Stimulated activated CD4-positive, alpha-beta T cell treated with anti-CD3 and anti-CD28 coated beads, Interleukin-2, amount 100 ng/mL, for 24 hours (primary cell): ENCODE measurements at places on chromosomes 7 and 10.
A peak's percentile ranks its signal among the peaks of the same experiment; 100 is the strongest.

DNA sequence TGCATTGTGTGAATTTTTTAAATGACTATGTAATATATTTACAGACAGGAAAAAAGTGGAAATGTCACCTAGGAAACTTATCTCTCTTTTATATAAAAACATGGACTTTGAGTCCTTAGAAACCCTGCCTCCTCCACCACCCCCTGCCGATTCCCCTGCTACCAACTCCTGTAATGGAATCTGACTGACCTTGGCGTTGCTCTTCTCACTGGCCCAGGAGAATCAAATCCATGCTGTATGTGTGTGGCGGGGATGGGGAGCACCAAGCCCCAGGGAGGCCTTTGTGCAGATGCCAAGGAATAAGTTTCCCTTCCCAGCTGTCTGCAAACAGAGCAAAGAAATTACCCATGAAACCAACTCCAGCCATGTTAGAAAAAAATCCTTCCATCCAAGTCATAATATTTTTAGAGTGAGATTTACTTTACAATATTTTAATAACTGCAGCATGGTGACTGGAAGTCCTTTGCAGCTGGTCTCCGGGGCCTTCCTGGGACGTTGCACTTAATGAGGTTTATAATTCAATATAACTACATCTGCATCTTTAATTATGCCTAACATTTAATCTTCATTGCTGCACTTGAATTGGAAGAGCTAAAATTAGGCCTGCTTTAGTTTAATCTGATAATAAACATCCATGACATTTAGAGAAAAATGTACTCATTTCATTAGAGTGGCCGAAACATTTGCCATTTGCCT is 111.4 kb upstream of the CACUL1 start:
- DNase-seq = no peak

DNA sequence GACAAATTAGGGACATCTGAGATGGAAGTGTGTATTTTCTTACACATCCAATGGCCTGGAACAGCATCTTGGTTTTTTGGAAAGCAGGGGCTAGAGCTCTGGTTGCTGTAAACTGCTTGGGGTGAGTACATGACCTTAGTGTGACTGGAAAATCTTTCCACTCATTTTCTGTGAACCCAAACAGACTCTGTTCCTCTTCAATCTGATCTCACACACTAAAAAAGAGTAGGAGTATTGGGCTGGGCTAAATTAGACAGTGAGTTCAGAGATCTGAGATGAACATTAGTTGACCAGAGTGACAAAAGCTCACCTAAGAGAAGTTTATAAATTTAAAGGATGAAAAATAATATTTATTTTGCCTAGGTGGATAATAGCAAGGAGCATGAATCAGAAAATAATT is 59.2 kb downstream of the OR13A1 start:
- no peak for DNase-seq

DNA sequence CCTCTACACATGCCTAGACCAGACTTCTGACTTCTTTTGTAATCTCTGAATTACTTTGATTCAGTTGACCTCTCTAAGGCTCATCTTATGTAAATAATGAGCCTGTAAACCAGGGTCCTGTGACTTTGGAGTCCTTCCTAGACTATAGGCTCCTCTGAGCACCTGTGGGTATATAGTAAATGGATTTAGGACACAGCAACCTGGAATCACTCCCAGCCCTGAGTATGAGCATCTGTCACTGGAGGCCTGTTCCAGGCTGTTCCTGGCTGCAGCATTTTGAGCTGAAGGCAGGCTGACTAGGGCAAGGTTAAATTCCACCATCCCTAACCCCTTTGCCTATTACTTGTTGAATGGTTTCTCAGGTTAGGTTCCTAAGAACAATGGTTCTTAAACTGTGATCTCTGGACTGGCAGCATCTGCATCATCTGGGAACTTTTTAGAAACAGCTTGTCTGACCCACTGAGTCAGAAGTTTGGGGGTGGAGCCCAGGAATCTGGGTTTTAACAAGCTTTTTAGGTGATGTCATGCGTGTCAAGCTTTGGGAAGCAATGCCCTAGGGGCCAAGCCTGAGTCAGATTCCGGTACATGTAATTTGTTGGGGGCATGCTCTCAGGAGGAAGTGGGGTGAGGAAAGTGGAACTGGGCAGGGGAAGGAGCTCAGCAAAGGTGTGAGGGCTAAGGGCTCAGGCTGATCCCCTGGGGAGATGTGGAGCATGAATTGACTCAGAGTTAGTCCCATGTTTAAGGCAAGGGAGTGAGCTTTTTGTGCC is 28.2 kb downstream of the MINDY4 start:
- DNase-seq = no peak

GRCh38 chr10:71531485-71532446 is 135.0 kb downstream of the CDH23 start:
- peak; percentile 26 for DNase-seq

DNA sequence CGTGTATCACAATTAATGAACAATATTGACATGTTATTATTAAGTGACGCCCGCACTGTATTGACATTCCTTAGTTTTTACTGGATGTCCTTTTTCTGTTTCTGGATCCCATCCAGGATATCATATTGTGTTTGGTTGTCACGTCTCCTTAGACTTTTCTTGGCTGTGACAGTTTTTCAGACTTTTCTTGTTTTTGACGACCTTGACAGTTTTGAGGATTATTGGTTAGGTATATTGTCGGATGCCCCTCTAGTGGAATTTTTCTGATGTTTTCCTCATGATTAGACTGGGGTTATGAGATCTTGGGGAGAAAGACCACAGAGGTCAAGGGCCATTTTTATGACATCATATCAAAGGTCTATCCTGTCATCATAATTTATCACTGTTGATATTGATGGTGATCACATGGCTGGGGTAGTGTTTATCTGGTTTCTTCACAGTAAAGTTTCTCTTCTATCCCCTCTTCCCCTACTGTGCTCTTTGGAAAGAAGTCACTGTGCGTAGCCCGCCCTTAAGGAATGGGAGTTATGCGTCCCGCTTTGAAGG is 11.1 kb downstream of the TAF3 start:
- no peak for DNase-seq

DNA sequence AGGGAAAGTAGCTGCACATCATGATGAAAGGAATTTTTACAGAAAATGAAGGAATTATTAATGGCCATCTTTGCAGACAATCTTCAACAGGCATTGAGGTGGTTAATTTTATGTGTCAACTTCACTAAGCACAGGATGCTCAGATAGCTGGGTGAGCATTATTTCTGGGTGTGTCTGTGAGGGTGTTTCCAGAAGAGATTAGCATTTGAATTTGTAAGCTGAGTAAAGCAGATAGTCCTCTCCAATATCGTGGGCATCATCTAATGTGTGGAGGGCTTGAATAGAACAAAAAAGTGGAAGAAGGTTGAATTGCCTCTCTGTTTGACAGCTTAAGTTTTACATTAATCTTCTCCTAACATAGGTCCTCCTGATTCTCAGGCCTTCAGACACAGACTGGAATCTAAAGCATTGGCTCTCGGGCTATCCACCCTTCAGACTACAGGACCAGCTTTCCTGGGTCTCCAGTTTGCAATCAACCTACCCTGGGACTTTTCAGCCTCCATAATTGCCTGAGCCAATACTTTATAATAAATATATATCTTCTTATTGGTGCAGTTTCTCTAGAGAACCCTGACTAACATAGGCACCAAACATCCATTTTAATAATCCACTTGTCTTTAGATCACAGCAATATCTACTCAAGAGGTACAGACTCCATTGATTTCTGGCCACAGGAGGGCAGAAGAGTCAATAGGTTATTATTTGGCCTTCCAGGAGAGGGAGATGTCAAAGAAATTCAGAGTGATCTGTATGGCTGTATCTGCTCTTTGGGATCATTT is 10.5 kb upstream of the CRPPA start:
- no peak for DNase-seq

GRCh38 chr10:95266674-95267095 is 24.1 kb downstream of the PDLIM1 start:
- DNase-seq = no peak

GRCh38 chr10:112092519-112092918 is 91.0 kb downstream of the GPAM start:
- DNase-seq = no peak

GRCh38 chr7:4123346-4123745 is 558.7 kb upstream of the FOXK1 start:
- no peak for DNase-seq

- DNase-seq = no peak
These were observed 75.3 kb downstream of the C10orf90 start for GRCh38 chr10:126595160-126595559.

- DNase-seq = no peak
These were observed 50.9 kb downstream of the TPK1 start for GRCh38 chr7:144784943-144785342.

DNA sequence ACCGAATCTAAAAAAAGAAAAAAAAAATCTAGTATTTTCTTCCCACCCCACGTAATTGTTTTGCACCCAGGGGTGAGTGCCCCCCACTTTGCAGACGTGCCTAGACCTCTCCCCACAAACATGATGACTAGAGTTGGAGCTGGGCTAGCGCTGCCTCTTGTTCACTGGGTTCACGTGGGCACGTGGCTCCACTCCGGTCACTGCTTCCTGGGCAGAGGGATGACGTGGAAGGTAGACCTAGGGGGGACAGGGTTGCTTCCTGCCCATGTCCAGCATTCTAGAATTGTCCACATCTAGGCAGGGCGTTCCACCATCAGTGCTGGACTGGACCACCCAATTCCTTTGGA is 861 bp upstream of the LIMK1 start:
- no peak for DNase-seq

- no peak for DNase-seq
These were observed 14.0 kb upstream of the BLNK start for GRCh38 chr10:96285331-96285752.

DNA sequence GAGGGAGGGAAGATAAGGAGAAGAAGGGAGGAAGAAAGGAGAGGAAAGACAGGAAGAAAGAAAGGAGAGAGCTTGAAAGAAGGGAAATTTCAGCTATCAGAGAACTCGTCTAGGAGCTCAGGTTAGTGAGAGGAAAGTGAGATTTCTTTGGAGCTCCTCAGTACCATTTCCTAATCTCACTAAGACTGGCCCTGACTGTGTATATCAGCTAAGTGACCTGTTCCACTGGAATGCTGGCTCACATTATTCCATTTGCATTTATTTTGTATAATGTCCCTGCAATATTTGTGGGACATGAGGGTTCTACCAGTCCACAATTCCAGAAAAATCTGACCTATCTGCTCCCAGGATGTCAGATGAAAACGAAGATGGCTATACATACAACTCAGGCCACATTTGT is 114.7 kb upstream of the CELF2 start:
- DNase-seq = no peak

- DNase-seq = no peak
These were observed 62.5 kb upstream of the LEP start for GRCh38 chr7:128178611-128179010.

GRCh38 chr10:60414877-60415585 is 25.4 kb upstream of the ANK3 start:
- DNase-seq = no peak

DNA sequence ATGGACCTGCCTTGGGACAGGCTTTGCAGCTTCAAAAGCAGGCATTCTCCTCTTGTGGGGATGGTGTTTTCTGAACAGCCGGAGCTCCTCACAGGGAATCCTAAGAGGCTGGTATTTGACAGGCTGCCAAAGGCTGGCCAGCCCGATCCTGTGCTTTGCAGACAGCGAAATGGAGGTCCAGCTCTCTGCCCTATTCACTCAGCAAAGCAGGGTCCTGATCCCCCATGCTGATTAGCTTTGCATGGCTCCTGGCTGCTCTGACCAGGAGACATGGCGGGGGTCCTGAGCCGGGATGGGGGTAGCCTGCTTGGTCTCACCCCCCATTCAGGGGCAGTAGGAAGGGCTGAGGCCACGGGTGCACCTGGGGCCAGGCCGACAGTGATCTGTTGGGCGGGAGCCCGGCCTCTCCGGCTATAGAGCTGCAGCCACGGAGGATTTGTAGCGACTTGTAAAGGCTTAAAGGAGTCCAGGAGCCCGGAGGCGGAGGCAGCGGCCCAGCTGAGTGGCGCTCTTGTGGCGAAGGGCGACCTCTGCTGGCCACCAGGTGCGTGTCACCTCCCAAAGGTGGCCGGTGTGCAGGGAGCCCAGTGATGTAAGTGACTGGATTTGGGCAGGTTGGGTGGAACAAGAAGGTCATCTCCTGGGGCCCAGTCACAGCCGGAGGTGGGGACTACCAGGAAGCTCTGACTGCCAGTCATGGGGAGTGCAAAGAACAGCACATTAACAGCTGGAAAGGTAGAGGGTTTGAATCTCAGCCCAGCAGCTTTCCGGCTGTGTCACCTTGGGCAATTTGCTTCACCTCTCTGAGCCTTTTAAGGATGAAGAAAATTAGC is 126.5 kb downstream of the ZMIZ1 start:
- peak; percentile 81 for DNase-seq

DNA sequence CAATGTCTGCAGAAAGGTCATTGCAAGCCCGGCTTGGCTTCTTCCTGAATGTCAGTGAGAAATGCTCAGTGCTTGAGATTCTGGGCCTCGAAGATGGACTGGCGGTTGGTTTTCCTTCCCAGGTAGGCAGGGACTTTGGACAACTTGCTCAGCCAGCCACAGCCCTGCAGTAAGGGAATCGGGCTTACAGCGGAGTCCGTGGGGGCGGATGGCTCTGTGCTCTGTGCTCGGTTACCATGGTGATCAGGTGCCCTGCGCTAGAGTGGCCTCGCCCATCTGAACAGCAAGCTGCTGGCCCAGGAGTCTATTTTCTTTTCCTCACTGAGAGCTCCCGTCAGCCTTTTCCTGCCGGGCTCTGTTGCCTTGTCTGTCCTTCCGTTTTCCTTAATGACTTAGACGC is 77.8 kb upstream of the SH2B2 start:
- DNase-seq = no peak

DNA sequence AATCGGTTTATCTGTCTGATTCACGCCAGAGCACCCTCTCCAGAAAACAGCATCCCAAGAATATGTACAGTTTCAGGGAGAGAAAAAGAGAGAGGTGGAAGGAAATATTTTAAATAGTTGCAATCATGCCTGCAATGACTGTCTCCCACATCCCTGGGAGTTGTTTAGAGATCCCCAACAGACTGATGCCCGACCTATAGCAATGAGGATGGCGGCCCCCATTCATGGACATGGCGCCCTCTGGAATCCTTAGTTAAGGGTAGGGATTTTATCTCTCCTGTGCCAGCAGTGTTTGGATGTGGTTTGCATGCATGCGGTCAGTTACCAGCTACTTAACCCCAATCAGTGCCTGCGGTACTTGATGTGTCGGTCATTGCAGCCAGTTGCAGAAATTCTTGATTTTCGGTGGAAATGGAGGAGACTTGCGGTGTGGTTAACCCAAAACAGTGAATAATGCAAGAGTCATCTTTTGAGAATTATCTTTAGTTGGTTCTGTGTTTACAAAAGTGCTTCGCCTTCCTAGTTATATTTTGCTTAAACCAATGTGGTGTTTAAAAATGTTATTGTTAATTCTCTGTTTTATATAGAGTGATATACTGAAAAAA is 186.0 kb upstream of the TCF7L2 start:
- DNase-seq = no peak

- no peak for DNase-seq
These were observed 100.6 kb downstream of the BAMBI start for GRCh38 chr10:28777911-28778310.

- no peak for DNase-seq
These were observed 135.3 kb downstream of the ICA1 start for GRCh38 chr7:8126601-8127167.

DNA sequence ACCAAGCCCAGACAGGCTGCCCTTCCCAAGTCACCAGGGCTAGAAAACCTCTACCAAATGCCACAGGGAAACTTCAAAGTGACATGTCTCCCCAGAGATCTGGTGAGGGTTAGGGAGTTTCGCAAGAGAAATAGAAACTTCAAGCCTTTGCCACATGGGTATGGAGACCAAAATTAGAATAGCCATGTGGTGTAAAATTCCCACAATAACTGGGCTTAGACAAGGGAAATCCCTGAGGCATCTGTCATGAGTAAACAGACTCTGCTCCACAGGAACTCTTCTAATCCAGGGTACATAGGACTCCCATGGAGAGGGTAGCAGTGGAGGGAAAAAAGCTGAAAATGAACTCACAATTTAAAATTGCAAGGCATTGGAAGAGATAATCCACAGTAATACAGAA is 14.3 kb downstream of the ADAM12 start:
- DNase-seq = no peak
